ENCODE measurements at places on chromosomes 12 and 14.
A peak's percentile ranks its signal among the peaks of the same experiment; 100 is the strongest.

DNA sequence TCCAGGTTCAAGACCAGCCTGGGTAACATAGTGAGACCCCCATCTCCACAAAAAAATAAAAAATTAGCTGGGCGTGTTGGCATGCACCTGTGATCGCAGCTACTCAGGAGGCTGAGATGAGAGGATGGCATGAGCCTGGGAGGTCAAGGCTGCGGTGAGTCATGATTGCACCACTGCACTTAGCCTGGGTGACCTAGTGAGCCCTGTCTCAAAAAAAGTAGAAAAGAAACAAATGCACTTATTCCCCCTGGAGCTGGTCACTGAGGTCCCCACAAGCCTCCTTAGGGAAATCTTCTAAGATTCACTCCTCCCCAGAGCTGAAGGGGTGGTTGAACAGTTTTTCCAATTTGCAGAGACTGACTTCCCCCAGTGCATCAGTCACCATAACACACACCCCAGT lies 1.6 kb downstream of the CD9 start:
- no peak for DNase-seq

DNA sequence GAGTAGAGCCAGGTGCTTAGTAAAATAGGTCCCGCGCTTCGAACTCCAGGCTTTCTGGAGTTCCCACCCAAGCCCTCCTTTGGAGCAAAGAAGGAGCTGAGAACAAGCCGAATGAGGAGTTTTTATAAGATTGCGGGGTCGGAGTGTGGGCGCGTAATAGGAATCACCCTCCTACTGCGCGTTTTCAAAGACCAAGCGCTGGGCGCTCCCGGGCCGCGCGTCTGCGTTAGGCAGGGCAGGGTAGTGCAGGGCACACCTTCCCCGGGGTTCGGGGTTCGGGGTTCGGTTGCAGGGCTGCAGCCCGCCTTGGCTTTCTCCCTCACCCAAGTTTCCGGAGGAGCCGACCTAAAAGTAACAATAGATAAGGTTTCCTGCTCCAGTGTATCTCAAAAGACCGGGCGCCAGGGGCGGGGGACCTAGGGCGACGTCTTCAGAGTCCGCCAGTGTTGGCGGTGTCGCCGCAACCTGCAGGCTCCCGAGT lies 3.6 kb downstream of the SSTR1 start:
- no peak for DNase-seq

GRCh38 chr12:2117541-2117940 lies 64.8 kb downstream of the CACNA1C start:
- no peak for DNase-seq

DNA sequence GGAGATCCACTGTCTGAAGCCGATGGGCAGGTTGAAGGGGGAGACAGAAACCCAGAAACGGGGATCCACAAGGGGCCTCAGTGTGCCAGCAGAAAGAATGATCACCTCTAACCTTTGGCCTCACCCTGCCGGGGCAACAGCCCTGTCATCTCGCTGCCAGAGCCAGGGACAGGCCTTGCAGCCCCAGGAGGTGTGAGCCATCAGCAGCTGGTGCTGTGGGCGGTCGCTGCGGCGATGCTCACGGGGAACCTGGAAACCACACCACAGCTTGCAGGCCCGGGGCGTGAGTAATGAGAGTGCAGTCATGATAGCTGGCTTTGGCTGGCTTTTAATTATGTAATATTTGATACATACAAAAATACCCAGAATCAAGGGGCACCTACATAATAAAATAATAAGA lies 4.7 kb upstream of the TTC7B start:
- DNase-seq, result peak; percentile 47

DNA sequence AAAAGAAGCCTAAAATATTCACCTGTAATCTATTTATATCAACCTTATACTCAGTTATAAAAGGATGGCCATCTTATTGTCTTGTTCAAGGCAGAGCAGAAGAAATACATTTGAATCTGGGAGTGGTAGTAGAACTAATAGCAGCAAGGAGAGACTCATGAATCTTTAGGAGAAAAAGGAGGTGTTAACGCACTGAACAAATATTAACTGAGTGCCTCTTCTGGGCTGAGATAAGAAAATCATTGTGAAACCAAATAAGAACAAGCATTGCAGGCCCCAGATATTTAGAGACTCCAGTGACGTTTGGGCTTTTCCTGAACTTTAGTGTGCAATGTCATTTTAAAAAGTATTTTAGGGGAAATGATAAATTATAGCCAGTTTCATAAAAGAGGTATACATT lies 790.6 kb downstream of the DIO2 start:
- no peak for DNase-seq

DNA sequence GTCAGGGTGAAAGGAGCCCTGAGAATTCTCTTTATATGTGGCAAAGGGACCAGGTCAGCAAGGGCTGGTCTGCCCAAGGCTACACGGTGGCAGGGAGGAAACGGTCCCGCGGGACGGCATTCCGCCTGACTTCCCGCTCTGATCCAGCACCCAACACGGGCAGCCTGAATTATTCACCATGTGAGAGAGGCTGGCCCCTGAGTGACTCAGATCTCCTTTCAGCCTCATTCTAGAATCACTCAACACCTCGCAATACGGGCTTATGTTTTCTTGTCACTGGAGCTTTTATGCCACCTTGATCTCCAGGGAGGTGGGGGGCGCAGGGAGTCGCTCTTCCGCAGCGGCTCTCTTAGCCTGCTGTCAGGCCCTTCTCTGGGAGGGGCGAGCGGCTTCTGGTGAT lies 8.5 kb downstream of the LRTM2 start:
- DNase-seq, result no peak

Data from stimulated activated CD8-positive, alpha-beta memory T cell treated with anti-CD3 and anti-CD28 coated beads, Interleukin-7, amount 100 ng/mL, for 1 hour (primary cell).